ENCODE measurements at places on chromosomes 4 and X. TPM values are rescaled to one million over a fixed set of nuclear protein-coding genes. Genes with fewer than 3 reads are reported as not detected.

Gene F8A2
- not detected for total RNA-seq

- no peak for DNase-seq
Measured at GRCh38 chr4:32031026-32031425, 1310.9 kb downstream of the PCDH7 start.

DNA sequence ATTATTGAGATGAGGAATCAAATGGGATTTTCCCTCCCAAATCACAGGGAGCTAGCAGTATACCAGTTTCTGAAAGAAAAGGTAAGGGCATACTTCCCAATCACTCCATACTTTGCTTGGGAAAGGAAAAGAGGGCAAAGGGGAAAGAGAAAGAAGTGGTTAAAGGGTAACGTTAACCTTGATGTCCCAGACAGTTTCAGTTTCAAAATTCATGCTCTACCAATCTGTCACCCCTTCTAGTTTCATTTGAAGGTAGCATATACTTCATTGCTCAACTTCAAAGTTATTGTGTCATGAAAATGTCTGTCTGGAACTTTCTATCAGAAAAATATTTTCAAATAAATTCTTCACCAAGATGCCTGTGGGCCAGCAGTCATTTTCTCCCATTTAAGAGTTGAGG, 16.0 kb downstream of the TNMD start:
- DNase-seq: no peak

GRCh38 chrX:10120331-10120730, 36.4 kb upstream of the CLCN4 start:
- no peak for DNase-seq

GRCh38 chr4:10524196-10524833, 67.1 kb upstream of the ZNF518B start:
- DNase-seq: no peak

DNA sequence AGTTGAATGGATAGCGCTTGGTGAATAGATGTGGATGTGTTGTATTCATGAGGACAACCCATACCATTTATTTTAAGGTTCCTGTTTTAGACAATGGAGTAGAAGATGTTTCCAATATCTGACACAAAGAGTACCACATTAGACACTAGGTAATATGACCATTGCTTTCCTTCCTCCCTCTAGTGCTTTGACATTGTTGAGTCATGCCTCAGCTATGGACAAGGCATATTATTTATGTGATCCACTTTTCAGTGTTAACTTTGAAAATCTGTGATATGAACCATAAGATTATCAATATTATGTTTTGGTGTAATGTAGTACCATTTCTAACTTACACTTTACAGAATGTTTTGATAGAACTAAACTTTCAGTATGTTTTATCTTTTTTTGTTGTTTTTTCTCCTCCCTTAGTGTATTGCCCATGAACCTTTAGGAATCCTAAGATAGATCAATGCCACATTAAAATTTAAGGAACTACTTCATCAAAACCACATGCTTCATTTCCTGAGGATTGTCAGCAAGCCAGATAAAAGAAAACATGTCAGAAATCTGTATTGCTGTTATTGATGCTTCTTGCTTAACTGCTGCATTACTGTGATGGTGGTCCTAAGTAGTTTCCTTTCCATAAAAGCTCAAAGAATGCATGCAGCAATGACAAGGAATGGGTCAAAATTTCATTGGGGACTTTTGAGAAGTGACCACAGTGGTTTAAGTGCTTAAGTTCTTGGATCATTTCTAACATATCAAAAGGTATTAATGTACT, 105.0 kb downstream of the PCDH7 start:
- DNase-seq: no peak

GRCh38 chrX:100593581-100593980, 8.8 kb downstream of the TNMD start:
- DNase-seq: no peak

GRCh38 chr4:154140869-154141268, 350.7 kb downstream of the DCHS2 start:
- DNase-seq: no peak

DNA sequence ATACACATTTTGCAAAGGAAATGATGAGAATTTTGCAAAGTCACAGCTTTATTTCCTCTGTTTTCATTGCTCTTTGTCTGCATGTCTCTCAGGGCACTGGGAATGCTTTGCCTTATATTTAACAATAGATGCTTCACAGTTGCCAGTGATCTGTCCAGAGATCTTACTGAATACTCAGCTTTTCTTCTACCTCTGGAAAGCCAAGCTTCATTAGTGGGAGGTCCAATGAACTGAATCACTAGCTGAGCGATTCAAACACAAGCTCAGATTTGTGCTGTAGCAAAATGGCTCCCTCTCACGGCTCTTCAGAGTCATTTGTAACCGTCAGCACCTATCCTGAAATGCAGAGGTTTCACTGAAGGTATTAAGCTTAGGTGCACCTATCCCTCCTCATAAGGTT, 138.9 kb downstream of the DCLK2 start:
- DNase-seq: no peak
